ENCODE measurements at places on chromosomes 6 and 20.

DNA sequence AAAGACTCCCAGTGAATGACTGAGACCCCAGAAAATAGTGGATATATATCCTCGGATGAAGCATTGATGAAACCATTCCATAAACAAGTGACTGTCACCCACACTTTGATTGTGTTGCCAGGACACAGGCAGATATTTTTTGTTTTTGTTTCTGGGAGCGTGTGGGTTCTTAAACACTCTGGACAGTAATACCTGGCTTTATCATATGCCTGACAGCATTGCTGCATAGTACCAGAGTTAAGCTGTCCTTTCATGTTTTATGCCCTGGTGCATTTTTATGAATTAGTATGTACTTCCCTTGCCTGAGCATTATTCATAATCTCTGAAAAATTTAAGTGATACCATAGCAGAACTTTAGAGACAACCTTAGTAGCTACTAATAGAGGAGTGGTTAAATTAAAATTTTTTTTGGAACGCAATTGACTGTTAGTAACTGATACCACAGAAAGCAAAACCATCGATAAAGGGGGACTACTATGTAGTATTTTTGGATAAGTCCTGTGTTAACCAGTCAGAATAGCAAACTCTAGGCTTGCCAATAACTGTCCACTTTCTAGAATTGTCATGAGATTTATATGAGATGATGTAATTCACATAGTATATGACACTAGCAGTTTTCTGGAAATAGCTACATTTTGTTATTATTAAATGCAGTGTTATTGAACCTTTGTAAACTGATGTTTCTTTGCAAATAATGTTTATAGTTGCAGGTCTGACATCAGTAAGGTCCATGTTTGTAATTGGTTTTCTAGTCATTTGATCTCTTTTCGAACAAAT is 30.4 kb downstream of the SENP6 start:
- DNase-seq = no peak

GRCh38 chr6:21189759-21190158 is 403.8 kb upstream of the SOX4 start:
- DNase-seq = no peak

- no peak for DNase-seq
These were observed 120.3 kb downstream of the KCNQ5 start for GRCh38 chr6:72742001-72742673.

DNA sequence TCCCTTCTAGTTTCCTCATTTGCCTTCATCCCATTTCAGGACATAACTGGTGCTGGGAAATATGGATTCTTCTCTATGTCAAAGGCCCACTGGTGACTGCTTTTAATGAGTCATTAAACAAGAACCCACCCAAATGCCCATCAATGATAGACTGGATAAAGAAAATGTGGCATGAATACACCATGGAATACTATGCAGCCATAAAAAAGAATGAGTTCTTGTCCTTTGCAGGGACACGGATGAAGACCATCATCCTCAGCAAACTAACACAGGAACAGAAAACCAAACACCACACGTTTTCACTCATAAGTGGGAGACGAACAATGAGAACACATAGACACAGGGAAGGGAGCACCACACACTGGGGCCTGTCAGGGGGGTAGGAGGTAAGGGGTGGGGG is 310.7 kb downstream of the ESR1 start:
- no peak for DNase-seq

All from stimulated activated CD8-positive, alpha-beta memory T cell treated with anti-CD3 and anti-CD28 coated beads, Interleukin-2, amount 100 ng/mL, for 1 hour (primary cell).